ENCODE measurements at places on chromosomes 3 and 15. TPM values are rescaled to one million over a fixed set of nuclear protein-coding genes. Genes with fewer than 3 reads are reported as not detected.

DNA sequence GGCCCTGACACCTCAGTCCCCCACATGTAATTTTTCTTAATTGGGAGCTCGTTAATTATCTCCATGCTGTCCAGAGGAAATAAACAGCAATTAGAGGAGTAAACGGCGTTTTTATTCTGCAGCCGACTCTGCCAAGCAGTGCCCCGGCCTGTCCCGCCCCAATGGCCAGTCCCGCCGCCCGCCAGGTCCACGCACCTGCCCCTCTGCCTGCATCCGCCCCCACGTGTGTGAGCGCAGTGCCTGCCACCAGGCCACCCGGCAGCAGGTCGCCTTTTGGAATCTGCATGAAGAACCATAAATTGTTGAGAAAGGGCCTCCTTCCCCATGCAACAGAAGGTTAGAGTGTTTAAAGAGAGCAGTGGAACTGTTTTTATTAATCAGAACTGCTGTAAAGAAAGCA is 87.5 kb upstream of the LINGO1 start:
- no peak for DNase-seq

DNA sequence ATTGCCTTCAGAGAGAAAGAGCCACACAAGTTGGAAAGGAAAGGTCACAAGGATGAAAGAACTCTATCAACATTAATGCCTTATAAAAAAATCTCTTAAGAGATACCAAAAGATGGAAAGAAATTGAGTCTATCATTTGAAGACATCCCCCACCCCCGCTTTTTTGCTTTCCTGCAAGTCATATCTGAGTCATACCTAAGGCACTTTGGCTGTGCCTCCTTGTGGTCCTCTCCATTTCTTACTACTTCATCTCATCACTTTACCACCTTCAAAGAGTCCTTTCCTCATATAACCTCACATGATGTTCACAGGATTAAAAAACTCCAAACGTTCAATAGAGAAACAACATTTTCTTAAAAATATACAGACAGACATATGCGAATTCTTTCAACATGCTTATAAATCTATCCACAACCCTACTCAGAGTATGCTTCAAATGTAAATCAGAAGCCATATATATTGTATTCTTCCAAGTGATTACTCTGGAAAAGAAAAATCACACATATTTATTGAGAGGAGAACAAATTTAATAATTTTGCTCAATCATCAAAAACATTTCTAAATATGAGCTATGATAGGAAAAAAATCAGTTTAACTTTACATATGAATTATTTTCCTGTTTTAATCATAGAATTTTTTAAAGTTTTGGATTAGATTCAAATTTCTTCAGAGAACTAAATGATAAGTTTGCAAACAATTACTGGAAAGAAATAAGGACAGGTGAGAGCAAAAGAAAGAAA is 1003.9 kb upstream of the CFAP20DC start:
- peak; percentile 28 for DNase-seq

Gene TMCC1
- total RNA-seq = 18.2 TPM

Gene LIPC
- total RNA-seq = 0.26 TPM

- peak; percentile 70 for DNase-seq
Measured at GRCh38 chr3:121979246-121979645, 42.8 kb downstream of the ILDR1 start.

GRCh38 chr3:122484985-122485384 is 29.8 kb downstream of the KPNA1 start:
- peak; percentile 58 for DNase-seq

- no peak for DNase-seq
Measured at GRCh38 chr3:18989237-18989795, 159.0 kb upstream of the KCNH8 start.

Gene ZIC4
- total RNA-seq = not detected

Gene SGO1
- total RNA-seq = under 0.01 TPM

DNA sequence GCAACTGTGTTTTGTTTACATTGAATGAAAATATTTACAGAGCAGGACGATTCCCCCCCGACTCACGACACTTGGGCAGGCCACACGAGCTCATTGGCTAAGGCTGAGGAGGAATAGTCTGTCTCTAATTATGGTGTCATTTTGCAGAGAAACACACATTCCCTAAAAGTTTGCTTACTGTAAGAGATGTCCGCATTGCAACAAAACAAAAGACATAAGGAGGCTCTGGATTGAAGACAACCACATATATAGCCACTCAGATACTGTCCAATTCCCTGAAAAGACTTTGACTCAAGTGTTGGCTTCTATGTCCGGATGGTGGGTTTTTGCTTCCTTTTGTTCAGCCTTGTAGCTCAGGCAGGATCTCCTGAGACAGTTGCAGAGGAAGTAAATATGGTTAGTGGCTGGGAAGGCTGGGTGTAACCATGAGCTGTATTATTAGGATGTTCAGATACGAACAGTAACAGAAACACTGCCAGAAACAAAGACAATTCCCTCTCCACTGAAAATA is 170.4 kb downstream of the KLHL25 start:
- DNase-seq = no peak

Gene VILL
- 121 TPM for total RNA-seq

Gene ADAMTS9
- 0.77 TPM for total RNA-seq
